HCT116 (cell line): ENCODE measurements at places on chromosomes 4 and X.

DNA sequence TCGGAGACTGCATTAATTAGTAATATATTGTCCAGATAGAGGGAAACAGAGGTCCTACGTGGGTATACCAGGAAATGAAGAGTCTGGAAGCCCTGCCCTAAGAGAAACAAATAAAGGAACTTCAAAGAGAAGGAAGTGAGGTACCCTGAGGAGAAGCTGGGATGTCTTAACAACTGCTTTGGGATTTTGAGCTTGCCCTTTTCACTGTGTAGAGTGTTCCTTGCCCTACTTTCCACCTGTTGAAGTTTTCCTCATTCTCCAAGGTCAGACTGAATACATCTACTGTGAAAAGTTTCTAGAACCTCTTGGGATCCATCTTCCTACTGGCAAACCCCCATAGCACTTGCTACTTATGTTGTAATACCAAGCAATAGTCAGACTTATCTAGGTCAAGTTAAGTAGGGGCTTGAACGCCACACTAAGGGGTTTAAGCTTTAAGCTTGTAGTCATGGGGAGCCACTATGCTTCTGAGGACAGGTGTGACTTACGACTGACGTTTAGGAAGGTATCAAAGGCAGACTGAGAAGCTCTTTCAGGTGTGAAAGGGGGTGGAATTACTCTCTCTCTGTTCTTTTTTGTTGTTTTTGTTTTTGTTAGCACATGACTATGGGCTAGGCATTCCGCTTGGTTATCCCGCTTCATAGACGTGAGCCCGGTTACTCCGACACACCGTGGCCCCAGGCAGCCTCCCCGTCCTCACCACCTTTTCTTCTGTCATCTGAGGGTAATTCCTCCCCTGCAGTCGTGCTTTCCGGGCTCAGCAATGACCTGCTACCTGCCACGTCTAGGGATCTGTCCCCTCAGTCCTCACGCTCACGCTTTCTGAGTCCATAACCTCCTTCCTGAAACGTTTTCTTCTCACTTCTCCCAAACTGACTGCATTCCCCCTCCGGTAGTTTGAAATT lies 959 bp upstream of the REST start:
- DNase-seq, result no peak

DNA sequence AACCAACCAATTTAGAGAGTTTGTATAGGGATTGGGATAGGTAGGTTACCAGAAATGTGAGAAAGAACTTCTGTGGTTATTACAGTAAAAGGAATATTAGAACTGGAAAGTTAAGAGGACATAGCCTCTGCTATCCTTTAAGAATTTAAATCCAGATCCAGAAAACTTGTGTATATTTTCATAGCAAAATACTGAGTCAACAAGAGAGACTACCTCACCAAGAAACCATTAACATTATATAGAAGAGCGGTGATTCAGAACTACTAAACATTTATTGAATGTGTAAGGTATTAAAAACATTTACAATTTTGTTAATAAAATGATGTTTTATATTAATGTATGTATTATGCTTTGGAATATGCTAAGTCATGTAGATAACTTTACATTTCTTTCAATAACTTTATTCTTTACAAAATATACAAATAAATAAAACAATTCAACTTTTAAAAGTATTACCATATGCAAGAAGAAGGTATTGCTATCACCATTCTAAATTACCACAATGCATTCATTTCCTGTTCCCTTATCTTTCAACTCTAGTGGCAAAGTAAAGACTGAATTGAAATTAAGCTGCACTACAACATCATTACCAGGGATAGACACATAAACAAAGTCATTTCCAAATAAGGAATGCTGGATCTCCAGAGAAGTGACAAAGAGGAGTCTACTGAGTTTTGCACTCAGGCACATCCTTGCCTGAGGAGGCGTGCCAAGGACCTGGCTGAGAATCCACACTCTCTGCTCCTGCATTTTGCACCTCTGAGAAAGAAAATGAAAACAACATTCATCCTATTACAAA lies 6.1 kb upstream of the BDH2 start:
- DNase-seq, result no peak

DNA sequence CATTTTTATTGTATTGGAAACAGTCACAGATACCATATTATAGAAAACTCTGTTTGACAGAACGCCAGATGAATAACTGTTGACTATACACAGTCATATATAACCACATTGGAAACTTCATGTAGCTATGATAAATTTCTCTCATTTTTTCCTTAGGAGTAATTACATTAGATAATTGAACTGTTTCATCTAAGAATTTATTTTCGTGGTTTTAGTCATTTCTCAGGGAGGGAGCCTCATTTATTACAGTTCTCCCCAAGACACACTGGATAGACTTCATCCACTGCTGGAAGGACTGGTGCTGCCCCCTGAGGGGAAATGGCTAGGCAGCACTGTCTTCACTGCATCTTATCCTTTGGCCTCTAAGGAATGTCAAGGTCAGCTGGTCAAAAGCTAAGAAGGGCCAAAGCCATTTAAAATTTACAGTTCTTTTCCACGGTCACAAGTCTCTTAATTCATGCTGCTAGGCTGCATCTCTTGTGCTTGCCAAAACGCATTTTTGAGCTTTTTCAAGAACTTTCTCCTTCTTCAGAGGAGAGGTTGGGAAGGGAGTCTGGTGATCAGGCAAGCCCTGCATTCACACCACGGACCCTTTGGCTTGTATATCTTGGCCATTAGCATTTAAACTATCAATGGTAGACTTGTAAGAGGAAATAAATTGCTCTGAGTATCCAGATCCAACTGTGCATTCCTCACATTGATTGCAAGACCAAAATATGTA lies 145.1 kb downstream of the CBR4 start:
- DNase-seq, result no peak

DNA sequence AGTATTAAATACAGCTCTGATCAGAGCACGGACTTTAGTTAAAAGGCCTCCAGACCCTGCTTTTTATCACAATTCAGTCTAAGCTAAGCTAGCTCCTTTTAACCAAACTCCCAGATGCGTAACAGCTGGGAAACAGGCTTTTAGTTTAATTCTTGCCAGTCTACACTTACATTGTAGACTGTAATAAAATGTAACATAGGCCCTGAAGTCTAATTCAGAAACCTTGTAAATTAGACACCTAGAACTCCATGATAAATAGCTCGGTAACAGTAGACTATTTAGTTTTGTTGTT lies 20.1 kb downstream of the FBXO8 start:
- no peak for DNase-seq

GRCh38 chr4:109658871-109659410 lies 44.3 kb downstream of the CASP6 start:
- no peak for DNase-seq

GRCh38 chr4:40243386-40243948 lies 46.6 kb downstream of the RHOH start:
- DNase-seq, result no peak

DNA sequence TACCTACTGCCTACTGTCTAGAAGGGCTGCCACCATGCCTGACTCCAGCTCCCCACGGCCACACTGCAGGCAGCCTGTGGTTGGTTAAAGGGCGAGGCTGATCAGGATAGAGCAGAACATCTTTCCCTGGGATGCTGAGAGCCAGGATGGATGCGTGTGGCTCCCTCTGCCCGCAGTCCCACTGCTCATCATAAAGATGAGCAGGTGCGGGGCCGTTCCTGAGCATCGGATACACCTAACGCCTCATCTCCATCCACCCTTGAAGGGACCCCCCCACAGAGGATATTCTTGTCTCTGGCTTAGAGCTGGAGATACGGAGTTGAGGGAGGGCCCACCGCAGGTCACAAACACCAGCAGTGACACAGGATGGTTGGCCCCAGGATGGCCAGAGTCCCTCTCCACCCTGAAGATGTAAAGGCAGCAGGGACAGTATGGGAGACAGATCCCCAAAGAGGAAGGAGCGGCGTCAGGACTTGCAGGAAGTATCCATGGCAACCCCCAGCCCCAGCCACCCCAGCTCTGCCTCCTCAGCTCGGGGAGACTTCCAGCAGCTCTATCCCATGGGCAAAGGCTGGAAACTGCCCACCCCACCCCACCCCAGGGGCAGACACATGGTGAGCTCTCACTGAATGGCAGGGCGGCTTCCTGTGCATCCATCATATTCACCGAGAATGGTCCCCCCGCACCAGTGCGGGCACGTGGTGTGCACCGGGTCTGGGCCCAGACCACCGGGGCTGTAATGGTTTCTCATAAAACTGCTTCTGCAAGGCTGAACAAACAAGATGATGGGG lies 19.3 kb downstream of the PPP2R2C start:
- DNase-seq, result no peak

DNA sequence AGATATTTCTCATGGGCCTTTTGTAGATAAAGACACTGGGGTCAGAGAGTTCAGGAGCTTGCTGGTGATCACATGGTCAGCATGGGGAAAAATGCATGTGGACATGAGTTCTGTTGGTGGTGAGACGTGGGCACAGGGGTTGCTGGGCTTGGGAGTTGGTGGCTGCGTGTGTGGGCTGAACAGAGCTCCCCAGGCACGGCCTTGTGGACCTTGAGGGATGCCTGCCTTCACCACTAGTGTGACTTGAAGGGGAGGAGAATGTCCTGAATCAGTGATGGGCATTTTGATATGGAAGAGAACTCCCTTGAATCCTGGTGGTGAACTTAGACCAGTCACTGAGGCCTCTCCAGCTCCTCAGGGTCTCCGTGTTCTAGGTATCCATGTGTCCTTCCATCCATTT lies 8.9 kb downstream of the CD99 start:
- no peak for DNase-seq

- no peak for DNase-seq
These were observed 122.1 kb upstream of the GNPDA2 start for GRCh38 chr4:44848466-44848865.

GRCh38 chrX:119391279-119391678 lies 7.9 kb upstream of the SLC25A43 start:
- DNase-seq, result peak; percentile 23

- DNase-seq, result no peak
These were observed 16.6 kb downstream of the GPKOW start for GRCh38 chrX:49106930-49107329.

DNA sequence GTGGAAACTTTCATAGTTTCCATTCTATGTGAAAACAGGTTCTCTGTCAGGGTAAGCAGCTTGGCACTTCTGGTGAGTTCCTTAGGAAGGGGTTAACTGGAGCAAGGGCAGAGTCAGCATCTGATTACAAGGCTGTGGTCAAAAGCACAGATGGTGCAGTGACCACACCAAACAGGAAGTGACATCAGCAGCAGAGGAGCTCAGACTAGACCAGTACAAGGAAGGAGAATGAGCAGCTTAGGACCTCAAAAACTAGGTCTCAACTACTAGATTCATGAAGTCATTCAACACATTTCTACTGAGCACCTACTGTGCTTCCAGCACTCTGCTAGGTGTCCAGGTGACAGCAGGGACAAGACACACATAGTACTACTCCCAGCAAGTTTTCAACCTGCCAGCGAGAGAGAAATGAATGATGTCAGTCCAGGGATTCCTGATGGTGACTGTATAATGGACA lies 130.2 kb downstream of the AMELX start:
- no peak for DNase-seq

GRCh38 chrX:102976286-102976685 lies 39.2 kb downstream of the RAB40AL start:
- no peak for DNase-seq

- DNase-seq, result no peak
These were observed 35.7 kb downstream of the ADH5 start for GRCh38 chr4:99052902-99053301.

GRCh38 chr4:78409612-78410202 lies 141.9 kb upstream of the ANXA3 start:
- DNase-seq, result no peak

DNA sequence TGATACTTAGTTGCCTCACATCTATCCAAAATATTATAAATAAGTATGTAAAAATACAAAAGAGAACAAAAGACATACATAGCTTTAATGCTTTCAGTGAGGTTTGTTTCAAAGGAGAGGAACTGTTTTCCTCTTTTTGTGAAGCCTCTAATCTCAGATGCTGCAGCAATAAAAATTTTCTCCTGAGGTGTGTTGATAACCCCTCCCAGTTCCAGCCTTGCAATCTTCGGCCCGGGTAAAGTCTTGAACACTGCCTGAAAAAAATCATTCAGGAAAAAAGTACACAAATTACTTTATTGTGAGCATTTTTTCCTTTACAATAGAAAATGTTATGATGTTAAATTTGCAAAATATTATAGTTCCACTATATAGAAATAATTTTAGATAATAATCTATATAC lies 8.8 kb downstream of the BBS7 start:
- no peak for DNase-seq

- no peak for DNase-seq
These were observed 3.3 kb downstream of the RBM47 start for GRCh38 chr4:40626183-40626990.

- DNase-seq, result no peak
These were observed 43.9 kb upstream of the PDLIM5 start for GRCh38 chr4:94407846-94408245.

DNA sequence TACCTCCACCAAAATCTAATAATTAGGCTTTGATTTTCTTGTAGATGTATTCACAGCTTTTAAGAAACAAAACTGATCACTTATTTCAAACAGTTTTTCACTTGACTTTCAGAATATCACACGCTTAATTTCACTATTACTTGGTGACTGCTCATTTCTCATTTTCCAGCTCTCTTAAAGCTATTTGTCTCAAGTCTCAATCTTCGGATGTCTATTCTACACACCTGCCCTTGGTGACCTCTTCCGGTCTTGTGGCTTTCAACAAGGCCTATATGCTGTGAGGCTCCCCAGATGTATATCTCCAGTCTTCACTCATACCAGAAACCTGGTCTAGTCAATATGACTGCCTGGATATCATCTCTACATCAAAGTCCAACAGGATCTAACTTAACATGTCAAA lies 34.9 kb upstream of the ANXA10 start:
- DNase-seq, result no peak

DNA sequence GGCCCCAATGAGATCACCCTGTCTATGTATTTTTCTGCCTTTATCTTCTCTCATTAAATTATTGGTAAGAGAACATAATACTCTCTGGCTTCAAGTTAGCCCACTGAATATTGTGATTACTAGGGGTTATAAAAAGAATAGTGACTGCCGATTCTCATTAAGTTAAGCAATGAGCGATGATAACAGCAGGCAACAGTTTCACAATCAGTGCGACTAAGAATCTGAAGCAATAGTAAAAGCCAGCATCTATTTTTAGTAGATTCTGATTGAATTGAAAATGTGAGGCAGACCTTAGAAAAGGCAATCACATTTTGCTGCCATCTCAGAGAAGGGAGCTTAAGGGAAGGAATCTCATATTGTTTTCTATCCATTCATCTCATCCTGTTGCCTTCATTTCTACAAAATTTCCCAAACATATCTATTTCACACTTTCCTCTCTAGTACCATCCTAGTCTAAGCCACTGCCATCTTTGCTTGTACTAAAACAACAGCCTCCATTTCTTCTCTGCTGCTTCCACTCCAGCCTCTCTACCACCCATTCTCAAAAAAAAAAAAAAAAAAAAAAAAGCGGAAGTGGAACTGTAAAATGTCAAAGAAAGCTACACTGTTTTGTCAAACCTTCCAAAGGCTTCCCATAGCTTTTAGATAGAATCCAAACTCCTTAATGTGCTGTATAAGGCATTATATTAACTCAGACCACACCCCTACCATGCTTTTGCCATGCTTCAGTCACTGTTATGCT lies 17.4 kb downstream of the GABRA4 start:
- DNase-seq, result no peak

GRCh38 chr4:96833831-96834230 lies 993.9 kb downstream of the PDHA2 start:
- DNase-seq, result no peak

GRCh38 chr4:98838977-98839618 lies 89.8 kb downstream of the EIF4E start:
- DNase-seq, result peak; percentile 32

- no peak for DNase-seq
These were observed 89.7 kb upstream of the KDR start for GRCh38 chr4:55215087-55215486.
